Activated CD4-positive, alpha-beta memory T cell treated with anti-CD3 and anti-CD28 coated beads, Interleukin-2, amount 10 ng/mL, durations not matched to agents 7 days and 5 days (primary cell): ENCODE measurements at places on chromosomes 16 and 17. TPM values are rescaled to one million over a fixed set of nuclear protein-coding genes. Genes with fewer than 3 reads are reported as not detected.

The TSPOAP1 gene
- 69.4 TPM for total RNA-seq

The SNAI3 gene
- 16.5 TPM for total RNA-seq

The SPNS2 gene
- 0.60 TPM for total RNA-seq

The SYT17 gene
- not detected for total RNA-seq

The SAMD14 gene
- total RNA-seq: 0.68 TPM
